ENCODE measurements at places on chromosomes 11 and 22.

- no peak for DNase-seq
Observed at GRCh38 chr11:44469412-44469811, 96.1 kb upstream of the CD82 start.

DNA sequence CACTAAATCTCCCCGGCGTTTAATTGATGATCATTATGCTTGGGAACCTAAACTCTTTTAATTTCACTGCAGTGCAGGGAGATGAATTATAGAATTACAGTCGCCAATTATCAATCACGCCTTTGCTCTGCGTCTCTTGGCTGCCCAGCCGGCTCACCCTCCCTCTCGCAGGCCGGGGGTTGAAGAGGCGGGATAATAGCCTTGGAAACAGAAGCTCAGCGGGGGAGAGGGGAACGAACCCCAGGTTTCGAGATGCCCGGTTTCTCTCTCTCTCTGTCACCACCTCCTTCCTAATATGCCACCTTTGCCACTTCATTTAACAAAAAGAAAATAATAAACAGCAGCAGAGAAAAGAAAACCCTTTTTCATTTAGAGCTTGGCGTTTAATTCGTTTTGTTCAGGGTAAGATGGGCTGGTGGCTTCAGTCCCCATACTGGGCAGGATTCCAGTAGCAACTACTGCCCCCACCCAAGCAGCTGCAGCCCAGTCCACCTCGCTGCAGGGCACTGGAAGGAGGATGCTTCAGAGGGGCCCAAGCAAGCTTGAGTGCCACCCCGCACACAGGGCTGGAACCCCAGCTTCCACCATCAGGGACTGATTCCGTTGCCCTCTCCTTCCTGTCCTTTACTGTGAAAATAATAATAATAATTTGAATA, 271.7 kb downstream of the BUD13 start:
- DNase-seq = no peak

GRCh38 chr22:46377525-46378425, 42.3 kb downstream of the TRMU start:
- DNase-seq = no peak

DNA sequence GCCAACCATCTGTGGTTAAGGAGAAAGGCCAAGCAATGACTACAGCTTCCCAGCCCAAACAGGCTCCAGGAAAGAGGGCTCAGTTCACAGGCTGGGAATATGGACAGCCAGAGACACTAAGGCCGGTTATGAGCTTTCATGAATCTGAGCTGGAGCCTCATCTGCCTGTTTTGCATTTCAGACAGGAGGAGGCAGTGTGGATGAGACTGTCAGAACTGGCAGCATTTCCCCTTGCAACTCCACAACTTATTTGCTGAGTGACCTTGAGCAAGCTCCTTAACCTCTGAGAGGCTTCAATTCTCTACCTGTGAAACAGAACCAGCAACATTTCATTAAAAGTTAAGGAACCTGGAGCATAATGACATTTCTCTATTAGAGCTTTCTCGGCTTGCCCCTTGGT, 264.0 kb downstream of the ETS1 start:
- DNase-seq = peak; percentile 36

Data from hematopoietic multipotent progenitor cell treated with erythropoietin and hydrocortisone succinate and interleukin-3 and kit ligand, for 4 days (in vitro differentiated cells).